Brain pericyte (primary cell): ENCODE measurements at places on chromosomes 11 and 22.
A peak's percentile ranks its signal among the peaks of the same experiment; 100 is the strongest.

DNA sequence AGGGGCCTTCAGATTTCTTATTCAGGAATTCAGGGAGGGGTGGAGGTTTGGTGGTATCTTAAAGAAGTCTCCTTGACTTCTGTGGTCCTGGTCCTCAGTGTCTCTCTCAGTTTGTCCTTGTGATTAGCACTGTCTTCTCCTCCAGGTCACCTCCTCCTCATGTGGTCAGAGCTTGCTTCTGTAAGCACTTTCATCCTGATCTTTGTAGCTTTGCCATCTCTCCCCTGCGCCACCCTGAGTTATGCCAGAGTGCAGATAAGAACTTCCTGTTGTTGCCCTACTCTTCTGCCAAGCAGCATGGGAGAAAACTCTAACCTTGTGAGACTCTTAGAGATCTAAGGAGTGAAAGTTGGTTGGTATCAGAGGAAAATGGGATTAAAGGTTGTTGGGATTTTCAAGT is 30.9 kb downstream of the MICAL2 start:
- no peak for DNase-seq

DNA sequence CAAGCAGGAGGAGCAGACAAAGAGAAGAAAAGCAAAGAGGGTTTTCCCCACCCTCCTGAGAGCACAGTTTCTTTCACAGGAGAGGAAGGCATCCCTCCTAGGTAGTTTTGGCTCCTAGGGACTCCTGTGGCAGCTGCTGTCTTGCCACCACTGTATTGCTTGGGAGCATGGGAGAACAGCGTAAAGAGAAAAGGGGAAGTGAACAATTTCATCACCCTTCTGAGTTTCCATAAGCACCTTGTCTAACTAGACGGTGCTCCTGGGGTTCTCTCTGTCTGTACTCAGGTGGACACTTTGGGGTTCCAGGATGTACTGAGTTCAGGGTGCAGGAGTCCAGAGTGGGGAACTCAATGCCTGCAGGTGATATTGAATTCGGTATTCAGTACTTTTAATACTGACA is 1430.5 kb downstream of the TBC1D22A start:
- DNase-seq = no peak

- DNase-seq = no peak
Measured at GRCh38 chr11:14974515-14975251, 2.5 kb upstream of the CALCA start.

DNA sequence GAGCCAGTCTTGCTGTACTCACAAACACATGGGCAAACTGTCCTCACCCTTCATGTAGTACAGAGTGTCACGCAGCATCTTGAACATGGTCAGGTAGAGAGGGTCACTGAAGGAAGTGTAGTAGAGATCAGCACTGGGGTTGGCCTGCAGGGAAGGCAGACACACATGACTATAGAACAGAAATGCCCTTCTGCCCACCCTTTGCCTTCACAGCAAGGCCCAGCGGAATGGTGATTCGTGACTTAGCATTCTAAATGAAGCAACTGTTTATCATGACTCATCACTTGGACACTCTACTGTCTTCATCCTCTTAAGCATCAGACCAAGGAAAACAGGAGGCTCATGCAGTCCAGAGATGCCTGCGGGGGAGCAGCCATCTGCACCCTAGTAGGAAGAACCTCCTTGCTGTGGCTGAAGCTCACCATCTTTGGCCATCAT is 33.4 kb downstream of the SERPIND1 start:
- peak; percentile 78 for DNase-seq
